ENCODE measurements at places on chromosomes 2 and 18.

DNA sequence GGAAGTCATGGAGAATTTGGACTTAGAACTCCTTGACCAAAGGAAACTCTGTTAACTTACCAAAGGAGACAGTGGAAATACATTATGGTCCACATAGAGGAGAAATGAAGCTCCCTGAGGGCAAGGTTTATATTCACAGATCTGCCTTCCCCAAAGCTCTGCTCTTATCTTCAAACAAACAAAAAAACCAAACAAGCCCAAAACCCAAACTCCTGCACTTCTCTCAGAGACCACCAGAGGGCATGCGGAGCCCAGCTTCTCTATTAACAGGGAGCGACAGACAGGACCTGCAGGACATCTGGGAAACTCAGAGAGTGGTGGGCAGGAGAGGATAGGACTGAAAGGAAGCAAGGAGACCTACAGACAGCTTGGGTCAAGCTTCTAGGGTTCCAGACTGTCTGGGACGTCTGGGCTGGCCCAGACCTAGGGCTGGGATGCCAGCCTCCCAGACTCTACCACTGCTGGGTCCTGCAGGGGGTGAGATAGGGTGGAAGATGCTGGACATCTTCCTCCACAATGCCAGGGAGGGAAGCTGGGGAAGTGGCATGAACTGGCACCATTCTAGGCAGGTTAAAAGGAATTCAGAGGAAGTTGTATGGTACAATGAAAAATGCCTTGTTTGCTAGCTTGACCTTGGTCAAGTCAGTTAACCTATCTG lies 4.0 kb upstream of the WNT10A start:
- DNase-seq = no peak

GRCh38 chr2:69789772-69790600 lies 39.5 kb upstream of the GMCL1 start:
- DNase-seq = no peak

DNA sequence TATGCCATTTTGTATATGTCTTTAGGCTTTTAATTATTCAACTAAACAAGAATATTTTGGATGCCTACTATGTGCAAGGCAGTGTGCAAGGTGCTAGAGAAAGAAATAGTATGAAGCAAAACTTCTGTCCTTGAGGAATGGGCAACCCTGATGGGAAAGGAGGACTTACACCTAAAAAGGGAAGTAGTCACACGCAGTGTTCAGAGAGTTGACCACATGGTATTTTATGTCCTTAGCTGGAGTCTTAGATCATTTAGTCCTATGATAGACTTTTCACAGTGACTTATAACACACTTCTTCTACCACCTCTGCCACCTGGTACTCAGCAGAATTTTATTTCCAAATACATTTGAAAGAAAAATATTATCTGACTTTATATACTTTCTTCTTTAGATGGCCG lies 291.6 kb downstream of the PLCL1 start:
- no peak for DNase-seq

- no peak for DNase-seq
Measured at GRCh38 chr2:98615481-98615880, 7.1 kb downstream of the UNC50 start.

DNA sequence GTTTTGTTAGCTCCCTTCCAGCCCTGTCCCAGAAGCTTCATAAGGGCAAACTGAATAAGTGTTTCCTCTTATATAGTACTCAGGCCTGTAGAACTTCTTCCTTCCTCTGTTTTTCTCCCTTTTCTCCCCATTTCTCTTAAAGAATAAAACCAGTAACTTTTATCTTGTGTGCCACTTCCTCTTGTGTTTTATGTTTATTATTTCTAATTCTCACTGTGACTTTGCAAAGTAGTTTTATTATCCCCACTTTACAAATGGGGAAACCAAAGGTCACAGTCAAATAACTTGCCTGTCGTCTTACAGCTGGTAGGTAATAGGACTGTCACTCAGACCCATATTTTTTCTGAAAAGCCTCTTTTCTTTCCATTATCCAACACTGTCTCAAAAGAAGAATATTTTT lies 42.4 kb downstream of the RBBP8 start:
- DNase-seq = no peak

- DNase-seq = no peak
Measured at GRCh38 chr18:42712065-42712464, 403.4 kb downstream of the RIT2 start.

GRCh38 chr2:126858991-126859390 lies 39.7 kb upstream of the TEX51 start:
- no peak for DNase-seq

DNA sequence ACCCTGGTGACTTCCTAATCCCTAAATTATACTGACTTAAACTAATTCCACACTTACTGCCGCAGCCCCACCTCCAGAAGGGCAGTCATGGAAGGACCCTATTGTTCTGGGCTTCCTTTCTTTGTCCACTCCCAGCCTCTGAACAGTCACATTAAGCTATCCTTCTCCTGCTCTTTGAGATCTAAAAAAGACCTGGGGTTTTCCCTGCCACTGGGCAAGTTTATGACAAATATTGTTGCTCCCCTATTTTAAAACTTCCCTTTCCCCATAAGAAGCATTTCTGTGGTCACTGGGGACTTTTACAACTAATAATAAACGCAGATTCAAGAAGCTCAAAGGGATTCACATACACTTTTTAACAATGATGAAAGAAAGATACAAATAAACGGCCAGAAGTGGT lies 47.2 kb upstream of the XPO1 start:
- DNase-seq = no peak

DNA sequence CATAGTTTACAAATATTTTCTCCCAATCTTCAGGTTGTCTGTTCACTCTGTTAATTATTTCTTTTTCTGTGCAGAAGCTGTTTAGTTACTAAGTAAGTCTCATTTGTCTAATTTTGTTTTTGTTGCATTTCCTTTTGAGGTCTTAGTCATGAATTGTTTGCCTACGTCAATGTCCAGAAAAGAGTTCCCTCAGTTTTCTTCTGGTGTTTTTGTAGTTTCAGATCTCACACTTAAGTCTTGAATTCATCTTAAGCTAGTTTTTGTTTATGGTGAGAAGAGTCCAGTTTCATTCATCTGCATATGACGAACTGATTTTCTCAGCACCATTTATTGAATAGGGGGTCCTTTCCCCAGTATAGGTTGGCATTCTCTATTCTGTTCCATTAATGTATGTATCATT lies 1252.2 kb upstream of the TMEFF2 start:
- DNase-seq = no peak

DNA sequence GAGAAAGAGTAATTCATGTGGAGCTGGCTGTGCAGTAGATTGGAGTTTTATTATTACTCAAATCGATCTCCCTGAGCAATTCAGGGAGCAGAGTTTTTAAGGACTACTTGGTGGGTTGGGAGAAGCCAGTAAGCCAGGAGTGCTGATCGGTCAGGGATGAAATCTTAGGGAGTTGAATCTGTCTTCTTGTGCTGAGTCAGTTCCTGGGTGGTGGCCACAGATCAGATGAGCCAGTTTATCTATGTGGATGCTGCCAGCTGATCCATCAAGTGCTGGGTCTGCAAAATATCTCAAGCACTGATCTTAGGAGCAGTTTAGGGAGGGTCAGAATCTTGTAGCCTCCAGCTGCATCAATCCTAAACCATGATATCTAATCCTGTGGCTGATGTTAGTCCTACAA lies 17.0 kb upstream of the UGT1A8 start:
- no peak for DNase-seq

GRCh38 chr2:227509824-227510619 lies 38.1 kb downstream of the AGFG1 start:
- no peak for DNase-seq

DNA sequence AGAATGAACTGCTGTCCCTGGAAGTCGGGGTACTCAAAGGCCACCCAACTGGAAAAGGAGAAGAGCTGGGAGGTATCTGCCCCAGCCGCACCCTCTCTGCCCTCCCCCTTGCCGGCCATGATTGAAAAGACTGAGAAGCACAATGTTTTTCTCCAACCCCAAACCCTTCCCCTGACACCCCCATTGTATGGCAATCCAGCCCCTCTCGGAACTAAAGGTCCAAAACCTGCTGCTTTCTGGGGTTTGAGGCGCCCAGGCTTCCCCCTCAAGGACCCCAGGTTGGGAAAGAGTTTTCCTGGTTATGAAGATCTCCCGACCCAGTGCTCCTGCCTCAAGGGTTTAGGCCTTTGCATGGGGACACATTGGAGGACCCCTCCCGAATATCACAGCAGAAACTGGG lies 1.0 kb downstream of the CRYBA2 start:
- DNase-seq = no peak

DNA sequence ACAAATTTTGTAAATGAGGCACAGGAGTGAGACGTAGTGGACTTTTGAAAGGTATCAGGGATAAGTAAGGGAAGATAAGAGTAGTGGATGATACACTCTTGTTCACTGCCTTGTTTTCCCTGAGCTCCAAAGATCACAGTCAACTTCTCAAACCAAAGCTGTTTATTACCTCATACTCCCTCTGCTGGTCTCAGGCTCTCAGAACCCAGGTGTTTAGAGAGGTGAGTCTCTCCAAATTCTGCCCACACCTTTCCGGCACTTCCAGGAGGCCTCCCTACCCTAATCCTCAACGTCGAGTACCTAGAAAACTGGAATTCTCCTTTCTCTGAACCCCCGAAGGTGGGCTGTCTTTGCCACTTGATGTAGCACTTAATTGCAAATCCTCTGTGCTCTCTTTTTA lies 621.1 kb downstream of the BCL11A start:
- DNase-seq = no peak

GRCh38 chr2:120162716-120163115 lies 60.5 kb downstream of the TMEM185B start:
- no peak for DNase-seq

GRCh38 chr2:165895974-165896373 lies 57.6 kb downstream of the TTC21B start:
- no peak for DNase-seq

- no peak for DNase-seq
Measured at GRCh38 chr2:196335221-196335634, 163.8 kb upstream of the STK17B start.

GRCh38 chr2:158484892-158485556 lies 28.3 kb downstream of the PKP4 start:
- DNase-seq = no peak

GRCh38 chr2:68948710-68949109 lies 4.0 kb downstream of the GKN2 start:
- no peak for DNase-seq

DNA sequence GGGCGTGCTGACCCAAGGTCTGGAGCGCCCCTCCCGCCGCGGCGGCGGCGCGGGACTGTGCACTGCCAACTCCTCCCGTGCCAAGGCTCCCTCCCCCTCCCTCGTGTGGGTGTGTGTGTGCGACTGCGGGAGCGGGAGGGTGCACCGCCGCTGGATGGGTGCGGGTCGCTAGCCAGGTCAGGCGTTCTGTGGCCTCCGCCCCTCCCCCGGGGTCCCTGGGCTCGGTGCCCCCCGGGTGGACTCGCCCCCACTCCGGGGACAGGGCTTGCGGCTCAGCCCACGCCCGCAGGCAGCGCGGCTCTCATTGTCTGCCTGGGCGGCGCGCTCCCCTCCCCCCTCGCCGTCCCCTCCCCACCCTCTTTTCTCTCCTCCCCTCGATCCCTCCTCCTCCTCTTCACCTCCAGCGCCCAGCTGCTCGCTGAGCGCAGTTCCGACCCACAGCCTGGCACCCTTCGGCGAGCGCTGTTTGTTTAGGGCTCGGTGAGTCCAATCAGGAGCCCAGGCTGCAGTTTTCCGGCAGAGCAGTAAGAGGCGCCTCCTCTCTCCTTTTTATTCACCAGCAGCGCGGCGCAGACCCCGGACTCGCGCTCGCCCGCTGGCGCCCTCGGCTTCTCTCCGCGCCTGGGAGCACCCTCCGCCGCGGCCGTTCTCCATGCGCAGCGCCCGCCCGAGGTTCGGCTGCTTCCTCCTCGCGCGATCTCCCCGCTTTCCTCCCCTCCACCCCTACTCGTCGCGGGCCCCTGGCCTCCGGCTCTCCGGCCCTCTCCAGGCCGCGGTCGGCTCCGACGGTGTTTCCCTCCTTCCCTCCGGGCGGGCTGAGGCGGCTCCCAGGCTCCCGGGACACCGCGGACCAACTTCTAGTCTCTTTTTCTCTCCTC lies at the start of gene GATA6:
Gene GATA6, plus strand, starts transcription at position 579 of the 878 bp plus-strand sequence. CDS start 1,556 bp downstream, outside the sequence.
- DNase-seq = no peak

GRCh38 chr2:28680657-28681056 lies 71.0 kb upstream of the PPP1CB start:
- DNase-seq = no peak

DNA sequence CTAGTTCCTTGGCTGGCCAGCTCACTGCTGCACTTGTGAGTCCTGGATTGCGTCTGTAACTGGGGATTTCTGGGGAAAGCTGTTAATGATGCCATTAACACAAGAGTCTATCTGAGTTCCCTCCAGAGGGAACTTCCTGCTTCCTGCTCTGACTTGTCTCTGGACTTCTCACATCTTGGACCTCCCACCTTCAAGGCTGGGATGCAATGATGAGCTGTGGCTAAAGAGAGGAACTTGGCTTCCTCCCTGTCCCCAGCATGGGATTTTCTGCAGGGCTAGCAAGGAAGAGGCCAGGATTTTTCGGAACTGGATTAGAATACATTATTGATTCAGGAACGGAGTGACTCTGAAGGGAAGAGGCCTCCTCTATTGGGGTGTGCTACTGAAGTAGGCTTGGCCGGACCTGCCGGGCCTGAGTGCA lies 155.5 kb downstream of the CLIP4 start:
- no peak for DNase-seq

GRCh38 chr2:186702501-186702900 lies 8.6 kb downstream of the FAM171B start:
- DNase-seq = no peak

DNA sequence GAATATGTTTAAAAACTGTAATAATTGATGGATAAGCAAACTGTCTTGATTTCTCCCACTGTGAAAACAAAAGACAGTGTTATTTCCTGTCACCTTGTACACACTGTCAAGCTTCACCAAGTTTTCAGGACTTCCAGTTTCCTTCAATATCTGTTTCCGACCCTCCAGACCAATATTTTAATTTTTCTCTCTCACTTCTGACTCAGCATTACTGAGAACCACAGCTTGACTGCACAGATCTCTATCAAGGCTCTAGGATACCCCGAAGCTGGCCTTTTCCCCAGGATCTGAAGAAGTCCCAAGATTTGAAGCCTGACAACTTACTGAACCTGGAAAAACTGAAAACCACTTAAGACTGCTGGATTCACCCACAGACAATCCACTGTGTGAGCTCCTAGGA lies 13.2 kb upstream of the SULT1C3 start:
- DNase-seq = no peak

DNA sequence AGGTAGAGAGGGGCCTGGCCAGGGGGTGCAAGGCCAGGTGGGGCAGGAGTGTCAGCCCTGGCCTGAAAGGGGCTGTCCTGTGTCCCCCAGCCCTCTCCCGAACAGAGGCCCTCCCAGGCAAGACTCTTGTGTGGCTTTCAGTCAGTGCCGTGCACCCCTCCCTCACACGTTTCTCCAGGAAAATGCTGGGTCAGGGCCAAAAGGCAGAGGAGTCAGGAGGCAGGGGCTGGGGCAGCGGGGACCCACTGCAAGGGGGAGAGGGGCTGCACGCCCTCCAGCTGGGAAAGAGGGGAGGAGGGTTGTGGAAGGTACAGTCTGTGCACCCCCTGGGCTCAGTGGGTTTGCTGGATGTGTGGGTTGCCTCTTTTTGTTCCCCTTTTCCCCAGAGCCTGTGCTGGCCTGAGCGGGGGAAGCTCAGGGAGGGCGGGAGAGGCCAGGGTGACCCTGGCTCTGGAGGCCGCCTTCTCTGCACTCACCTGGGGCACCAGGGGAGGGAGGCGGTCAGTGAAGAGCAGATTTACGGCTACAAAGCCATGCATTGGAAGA lies 4.1 kb downstream of the KCNF1 start:
- no peak for DNase-seq

GRCh38 chr2:137706786-137707613 lies 257.3 kb upstream of the HNMT start:
- DNase-seq = no peak

Measured in GOT3 (cell line).